ENCODE measurements at places on chromosomes 7 and 10.

GRCh38 chr10:14362104-14362503, 31.4 kb upstream of the FRMD4A start:
- no peak for DNase-seq

- DNase-seq: no peak
Measured at GRCh38 chr10:63467841-63468240, 2.1 kb upstream of the JMJD1C start.

- DNase-seq: no peak
Measured at GRCh38 chr10:68870545-68871104, 30.5 kb upstream of the DDX50 start.

DNA sequence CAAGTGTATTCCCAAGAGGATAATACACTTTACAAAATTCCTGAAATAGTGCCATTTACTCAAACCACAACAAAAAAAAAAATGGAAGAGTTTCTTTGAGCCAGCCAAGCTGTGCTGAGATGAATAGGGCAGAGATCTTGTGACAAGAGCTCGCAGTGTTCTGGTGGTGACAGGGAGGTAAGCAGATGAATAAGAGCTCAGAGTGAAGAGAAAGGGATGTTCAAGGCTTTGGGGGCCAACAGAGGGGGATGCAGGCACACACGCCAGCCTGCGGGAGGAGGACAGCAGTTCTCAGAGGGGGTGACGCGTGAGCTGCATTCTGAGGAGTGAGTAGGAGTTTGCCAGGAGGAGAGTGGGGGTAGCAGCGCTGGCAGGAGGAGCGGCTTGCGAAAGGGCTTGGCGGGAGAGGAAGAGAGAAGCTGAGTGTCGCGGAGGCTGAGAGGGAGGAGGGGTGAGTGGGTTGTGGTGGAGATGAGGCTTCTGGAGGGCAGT, 194.4 kb upstream of the IMMP2L start:
- DNase-seq: peak; percentile 68

Measured in left cardiac atrium (tissue), 4 donors.